ENCODE measurements at places on chromosomes 12 and 14.

DNA sequence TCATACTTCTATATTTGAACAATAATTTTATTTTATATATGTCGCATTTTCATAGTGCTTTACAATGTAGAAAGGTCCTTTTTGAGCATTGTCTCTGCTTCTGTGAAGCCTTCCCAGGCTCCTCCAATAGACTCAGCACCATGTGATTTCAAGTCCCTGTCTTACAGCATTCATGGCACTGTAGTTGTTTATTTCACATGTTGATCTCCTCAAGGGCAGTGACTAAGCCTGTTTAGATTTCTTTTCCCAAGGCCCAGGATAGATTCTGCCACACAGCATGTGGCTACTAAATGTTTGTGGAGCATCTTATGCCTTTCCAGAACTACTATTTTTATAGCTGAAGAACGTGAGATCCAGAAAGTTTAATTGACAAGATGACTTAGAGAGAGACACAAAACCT lies 391.7 kb downstream of the TMEM117 start:
- no peak for DNase-seq

DNA sequence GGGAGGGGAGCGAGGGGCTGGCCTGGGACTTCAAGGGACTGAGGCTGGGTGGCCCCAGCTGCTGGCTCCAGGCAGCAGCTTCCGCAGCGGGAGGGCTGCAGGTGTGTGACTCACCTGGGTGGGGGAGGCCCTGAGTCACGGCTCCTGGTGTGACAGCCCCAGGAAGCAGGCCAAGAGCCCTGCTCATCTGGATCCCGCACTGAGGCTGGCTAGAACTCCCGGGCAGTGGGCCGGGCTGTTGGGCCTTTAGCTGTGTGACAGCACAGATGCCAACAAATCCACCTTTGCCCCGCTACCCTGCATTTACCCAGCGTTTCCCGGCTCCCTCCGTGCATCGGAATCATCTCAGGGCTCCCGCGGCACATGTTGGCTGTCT lies 180.0 kb upstream of the PRMT8 start:
- no peak for DNase-seq

DNA sequence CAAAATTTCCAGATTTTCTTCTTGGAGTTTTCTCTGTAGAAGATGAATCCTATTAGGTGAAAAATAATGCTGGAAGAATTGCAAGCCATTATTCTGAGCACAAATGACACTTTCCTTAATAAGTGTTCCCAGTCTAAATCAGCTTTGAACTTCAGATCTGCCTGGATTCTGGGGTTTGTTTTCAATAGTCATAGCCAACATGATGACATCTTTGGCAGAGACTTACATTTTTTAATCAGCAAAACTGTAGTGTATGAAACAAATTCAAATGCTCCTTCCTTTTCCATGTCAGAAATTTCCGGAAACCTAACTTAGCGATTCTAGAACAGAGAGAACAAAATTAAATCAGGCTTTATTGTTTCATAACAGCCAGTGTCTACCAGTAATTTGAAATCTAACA lies 88.5 kb downstream of the TSPAN8 start:
- DNase-seq = no peak

DNA sequence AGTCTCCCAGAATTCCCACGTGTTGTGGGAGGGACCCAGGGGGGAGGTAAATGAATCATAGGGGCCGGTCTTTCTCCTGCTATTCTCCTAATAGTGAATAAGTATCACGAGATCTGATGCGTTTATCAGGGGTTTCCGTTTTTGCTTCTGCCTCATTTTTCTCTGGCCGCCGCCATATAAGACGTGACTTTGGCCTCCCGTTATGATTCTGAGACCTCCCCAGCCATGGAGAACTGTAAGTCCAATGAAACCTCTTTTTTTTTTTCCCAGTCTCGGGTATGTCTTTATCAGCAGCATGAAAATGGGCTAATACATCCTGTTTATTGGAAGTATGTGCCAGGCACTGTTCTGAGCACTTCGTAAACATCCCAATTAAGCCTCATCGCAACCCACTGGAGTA lies 788 bp downstream of the KRT72 start:
- no peak for DNase-seq

DNA sequence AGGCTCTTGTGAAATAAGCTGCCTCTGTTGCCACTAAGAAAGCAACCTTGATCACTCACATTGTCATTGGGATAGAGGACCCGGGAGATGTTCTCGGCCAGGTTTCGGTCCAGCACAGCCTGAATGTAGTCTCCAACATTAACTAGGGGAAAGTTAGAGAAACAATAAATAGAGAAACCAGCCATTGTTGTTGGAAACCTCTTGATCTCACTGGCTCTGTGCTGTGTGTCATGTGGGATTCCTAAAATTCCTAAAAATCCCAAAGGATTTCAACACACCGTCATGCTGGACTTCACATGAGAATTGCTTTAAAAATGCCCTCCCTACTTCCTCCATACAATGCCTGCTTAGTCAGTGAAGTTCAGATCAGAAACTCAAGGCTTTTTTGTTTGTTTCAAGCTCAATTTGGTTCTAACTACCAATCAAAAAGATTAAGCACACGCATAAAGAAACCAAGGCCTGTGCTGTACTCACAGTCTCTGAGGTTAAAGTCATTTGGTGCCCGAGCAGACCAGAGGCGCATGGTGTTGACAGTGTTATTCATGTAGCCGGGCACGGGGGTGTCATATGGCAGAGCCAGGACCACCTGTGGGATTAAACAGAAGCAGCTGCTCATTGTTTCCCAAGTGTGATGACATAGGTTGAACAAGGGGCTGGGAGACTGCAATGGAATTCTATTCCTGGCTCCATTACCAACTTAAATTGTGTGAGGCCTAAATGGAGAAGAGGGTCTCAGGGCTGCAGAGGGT lies 23.6 kb downstream of the PYGL start:
- DNase-seq = no peak

- no peak for DNase-seq
Observed at GRCh38 chr12:127149226-127149964, 1117.6 kb upstream of the TMEM132C start.

DNA sequence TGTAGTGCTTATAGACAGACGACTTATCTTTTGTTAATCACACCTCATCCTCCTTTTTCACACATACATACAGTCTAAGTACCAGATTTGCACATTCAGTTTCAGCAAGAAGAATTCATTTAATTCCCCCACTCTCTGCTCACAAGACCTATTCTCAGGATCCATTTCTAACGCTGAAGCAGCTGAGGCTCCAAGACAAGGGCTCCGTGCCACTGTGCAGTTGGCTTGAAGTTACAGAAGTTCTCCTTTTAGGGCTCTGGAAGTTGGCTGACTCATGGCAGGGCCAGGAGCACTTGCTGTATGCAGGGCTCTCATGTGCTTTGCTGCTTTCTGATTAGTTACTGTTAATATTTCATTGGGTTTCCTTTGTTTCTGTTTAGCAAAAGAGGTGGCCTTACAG lies 1566.9 kb upstream of the TMEM132C start:
- no peak for DNase-seq

DNA sequence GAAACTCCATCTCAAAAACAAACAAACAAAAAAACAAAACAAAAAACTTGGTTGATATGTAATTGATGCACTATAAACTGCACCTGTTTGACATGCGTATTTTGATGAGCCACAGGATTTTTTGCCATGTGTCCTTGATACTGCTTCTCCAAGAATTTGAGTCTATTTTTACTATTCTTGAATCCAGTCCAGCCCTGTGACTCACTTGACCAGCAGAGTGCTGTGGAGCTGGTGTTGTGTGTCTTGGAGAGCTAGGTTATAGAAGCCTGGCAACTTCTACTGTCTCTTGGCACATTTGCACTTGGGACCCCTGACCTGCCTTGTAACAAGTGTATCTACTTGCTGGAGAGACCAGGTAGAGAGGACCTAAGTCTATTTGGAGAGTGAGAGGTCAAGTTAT lies 52.0 kb downstream of the KLRG1 start:
- no peak for DNase-seq

Measured in stimulated activated CD4-positive, alpha-beta T cell treated with anti-CD3 and anti-CD28 coated beads, Interleukin-15, amount 100 ng/mL, for 1 hour (primary cell).